ENCODE measurements at places on chromosomes 2 and 18. TPM values are rescaled to one million over a fixed set of nuclear protein-coding genes. Genes with fewer than 3 reads are reported as not detected.

OR6B2 gene
- total RNA-seq = not detected

LYG2 gene
- not detected for total RNA-seq

TXNDC2 gene
- total RNA-seq = 0.36 TPM

LRRC30 gene
- total RNA-seq = not detected

RAD51AP2 gene
- total RNA-seq = not detected

PSD4 gene
- total RNA-seq = 1.8 TPM
